ENCODE measurements at places on chromosomes 5 and 9. TPM values are rescaled to one million over a fixed set of nuclear protein-coding genes. Genes with fewer than 3 reads are reported as not detected.

Gene SLC26A2
- polyA plus RNA-seq, result 5.4 TPM

Gene FCHO2
- 19.9 TPM for polyA plus RNA-seq

Gene SNCAIP
- 25.6 TPM for polyA plus RNA-seq

Gene GPX8
- polyA plus RNA-seq, result 0.20 TPM

Gene JAKMIP2
- 46.3 TPM for polyA plus RNA-seq

Gene SLC46A2
- not detected for polyA plus RNA-seq

Gene FER
- 6.7 TPM for polyA plus RNA-seq

Gene ZDHHC11B
- polyA plus RNA-seq, result 12.1 TPM

Gene GTF3C5
- polyA plus RNA-seq, result 103 TPM

Gene TEK
- polyA plus RNA-seq, result not detected

Gene UAP1L1
- 0.36 TPM for polyA plus RNA-seq

Gene BARHL1
- polyA plus RNA-seq, result not detected

Gene COL23A1
- polyA plus RNA-seq, result 0.12 TPM

Gene PRSS3
- not detected for polyA plus RNA-seq

Gene GABBR2
- polyA plus RNA-seq, result 8.7 TPM

Gene ZFR
- 141 TPM for polyA plus RNA-seq

Gene SOHLH1
- polyA plus RNA-seq, result not detected

Gene PBX3
- 398 TPM for polyA plus RNA-seq

Gene KIF2A
- polyA plus RNA-seq, result 72.0 TPM

Gene AGPAT2
- polyA plus RNA-seq, result not detected

Gene SLC27A6
- polyA plus RNA-seq, result 0.37 TPM
